ENCODE measurements at places on chromosomes 2 and 18. TPM values are rescaled to one million over a fixed set of nuclear protein-coding genes. Genes with fewer than 3 reads are reported as not detected.

DNA sequence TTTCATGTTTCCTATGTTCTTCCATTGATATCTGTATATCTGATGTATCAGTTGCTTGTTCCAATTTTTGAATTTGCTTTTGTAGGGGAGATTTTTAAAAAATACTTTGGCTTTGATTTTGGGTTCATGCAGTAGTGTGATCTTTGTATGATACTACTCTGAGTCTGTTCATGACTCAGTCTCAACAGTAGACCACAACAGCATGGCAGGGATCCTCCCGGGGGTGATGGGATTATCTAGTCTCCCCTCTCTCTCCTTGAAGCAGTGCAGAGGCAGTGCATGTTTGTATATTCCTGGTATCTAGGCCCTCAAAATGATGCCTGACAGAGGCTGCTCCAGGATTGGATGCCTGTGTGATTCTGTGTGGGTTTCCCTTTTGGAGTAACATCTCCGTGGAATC, 55.3 kb downstream of the G6PC2 start:
- peaks cover 1% of the 10 kb centered on the region for H3K4me1 ChIP-seq
- peaks cover 18% of the 10 kb centered on the region for H3K27me3 ChIP-seq
- no peak overlapping the region for H3K27ac ChIP-seq
- H3K4me3 ChIP-seq, result no peak overlapping the region
- peaks cover 2% of the 10 kb centered on the region for H3K36me3 ChIP-seq

SLC4A3 gene
- not detected for total RNA-seq

- no peak overlapping the region for H3K27ac ChIP-seq
- peaks cover 4% of the 10 kb centered on the region for H3K27me3 ChIP-seq
- H3K4me3 ChIP-seq, result no peak overlapping the region
- H3K4me1 ChIP-seq, result no peaks in the 10 kb centered on the region
- no peaks in the 10 kb centered on the region for H3K36me3 ChIP-seq
- no peak for DNase-seq
Observed at GRCh38 chr18:51137891-51138290, 59.6 kb downstream of the MEX3C start.

DNA sequence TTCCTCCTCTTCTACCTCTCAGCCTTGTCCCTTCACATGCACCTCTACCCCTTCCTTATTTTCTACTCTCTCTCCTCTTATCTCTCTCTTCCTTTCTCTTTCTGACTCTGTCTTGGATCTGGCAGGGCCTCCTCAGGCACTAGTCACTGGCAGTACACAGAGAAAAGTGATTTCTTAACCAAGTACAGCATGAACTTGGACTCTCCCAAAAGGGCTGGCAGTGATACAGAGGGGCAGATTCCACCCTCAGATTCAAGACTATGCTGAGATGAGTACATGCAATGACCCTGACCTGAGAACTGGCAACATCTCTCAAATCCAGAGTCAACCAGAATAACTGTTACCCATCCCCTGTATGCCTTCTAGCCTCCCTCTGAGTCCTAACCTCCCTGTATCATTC, 4.3 kb downstream of the AOX1 start:
- no peak overlapping the region for H3K4me3 ChIP-seq
- peaks cover 3% of the 10 kb centered on the region for H3K36me3 ChIP-seq
- H3K4me1 ChIP-seq, result peaks cover 7% of the 10 kb centered on the region
- DNase-seq, result no peak

DNA sequence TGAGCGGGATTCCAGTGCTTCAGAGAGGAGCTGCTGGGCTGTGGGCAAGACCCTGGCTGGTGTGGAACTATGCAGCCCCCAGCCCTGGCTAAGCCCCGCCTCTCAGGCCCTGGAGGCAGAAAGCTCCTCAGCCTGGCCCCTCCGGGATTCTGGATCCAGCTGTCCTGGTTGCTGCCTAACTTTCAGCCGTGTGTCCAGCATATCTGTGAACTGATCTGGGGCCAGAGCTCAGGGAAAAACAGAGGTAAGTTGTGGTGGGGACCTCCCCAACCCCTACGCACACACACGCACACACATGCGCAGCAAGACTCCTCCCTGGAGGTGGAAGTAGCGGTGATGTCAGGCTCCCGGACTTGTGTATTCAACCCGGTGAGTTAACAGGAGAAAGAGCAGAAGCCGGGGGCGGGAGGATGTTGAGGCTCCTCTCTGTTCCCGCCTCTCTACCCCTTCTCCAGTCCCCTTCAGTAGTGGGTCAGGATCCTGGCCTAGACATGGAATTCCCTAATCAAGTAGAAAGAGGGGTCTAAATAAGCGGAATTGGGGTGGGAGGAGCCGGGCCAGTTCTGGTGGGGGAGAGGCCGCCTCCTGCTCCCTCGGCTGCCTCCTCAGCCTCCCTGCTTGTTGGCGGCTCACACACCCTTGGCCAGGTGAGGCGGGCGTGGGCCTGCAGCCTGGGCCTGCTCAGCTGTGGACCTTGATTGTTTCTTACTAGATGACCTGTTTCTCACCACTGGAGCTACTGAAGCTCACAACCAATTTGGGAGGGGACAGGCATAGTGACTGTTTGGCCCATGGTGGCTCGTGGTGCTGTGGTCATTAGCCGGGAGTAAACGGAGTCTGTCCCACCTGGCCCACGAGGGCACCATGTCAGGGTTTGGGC, 33.4 kb downstream of the SIX2 start:
- peaks cover 2% of the 10 kb centered on the region for H3K4me1 ChIP-seq
- H3K36me3 ChIP-seq, result no peaks in the 10 kb centered on the region
- H3K4me3 ChIP-seq, result peak overlapping the region; percentile 28

GRCh38 chr2:7792031-7792651, 874.9 kb downstream of the RNF144A start:
- no peak overlapping the region for H3K4me3 ChIP-seq
- H3K4me1 ChIP-seq, result peaks cover 8% of the 10 kb centered on the region
- H3K27ac ChIP-seq, result no peak overlapping the region

RGPD3 gene
- not detected for total RNA-seq

ESPNL gene
- 0.11 TPM for total RNA-seq

GRCh38 chr2:160532388-160532787, 38.8 kb upstream of the RBMS1 start:
- no peak for DNase-seq
- H3K27ac ChIP-seq, result no peak overlapping the region
- H3K4me3 ChIP-seq, result no peak overlapping the region
- peaks cover 4% of the 10 kb centered on the region for H3K36me3 ChIP-seq
- H3K27me3 ChIP-seq, result no peaks in the 10 kb centered on the region
- H3K4me1 ChIP-seq, result no peaks in the 10 kb centered on the region

DNA sequence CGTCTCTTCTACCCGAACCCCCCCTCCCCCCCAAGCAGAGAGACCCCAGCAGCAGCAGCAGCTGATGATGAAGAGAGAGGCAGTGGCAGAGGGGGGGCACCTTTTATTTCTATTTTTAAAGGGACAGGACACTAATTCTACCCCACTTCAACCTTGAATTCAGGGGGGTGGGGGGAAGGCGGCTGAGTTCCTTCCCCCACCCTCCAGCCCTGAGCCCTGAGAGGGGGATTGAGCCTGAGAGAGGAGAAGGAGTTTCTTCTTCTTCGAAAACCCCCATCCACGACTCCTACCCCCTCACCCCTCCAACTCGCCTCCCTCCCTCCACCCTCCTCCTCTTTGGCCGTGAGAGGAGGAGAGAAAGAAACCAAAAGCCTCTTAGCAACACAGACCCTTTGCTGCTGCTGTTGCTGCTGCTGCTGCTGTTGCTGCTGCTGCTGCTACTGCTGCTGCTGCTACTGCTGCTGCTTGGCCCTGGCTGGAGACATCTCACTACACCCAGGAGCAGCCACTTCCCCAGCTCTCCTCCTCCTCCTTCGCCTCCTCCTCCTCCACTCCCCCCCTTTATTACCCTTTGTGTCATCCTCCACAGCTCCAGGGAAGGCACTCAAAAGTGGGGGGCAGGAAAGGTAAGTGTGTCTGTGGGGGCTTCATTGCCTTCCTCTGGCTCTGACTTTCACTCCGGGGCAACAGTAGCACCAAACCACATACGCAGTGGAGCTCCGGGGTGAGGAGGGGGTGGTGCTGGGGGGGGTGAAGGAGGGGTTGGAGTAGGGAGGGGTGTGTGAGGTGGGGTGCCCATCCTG, at the start of gene MBD5:
MBD5 (plus strand) TSS at position 33 of the 803 bp plus-strand sequence.
- H3K36me3 ChIP-seq, result peaks cover 9% of the 10 kb centered on the region
- H3K4me3 ChIP-seq, result peak within 1 kb of the TSS; percentile 99
- DNase-seq, result peak; percentile 65
- peaks cover 32% of the 10 kb centered on the region for H3K4me1 ChIP-seq

DNA sequence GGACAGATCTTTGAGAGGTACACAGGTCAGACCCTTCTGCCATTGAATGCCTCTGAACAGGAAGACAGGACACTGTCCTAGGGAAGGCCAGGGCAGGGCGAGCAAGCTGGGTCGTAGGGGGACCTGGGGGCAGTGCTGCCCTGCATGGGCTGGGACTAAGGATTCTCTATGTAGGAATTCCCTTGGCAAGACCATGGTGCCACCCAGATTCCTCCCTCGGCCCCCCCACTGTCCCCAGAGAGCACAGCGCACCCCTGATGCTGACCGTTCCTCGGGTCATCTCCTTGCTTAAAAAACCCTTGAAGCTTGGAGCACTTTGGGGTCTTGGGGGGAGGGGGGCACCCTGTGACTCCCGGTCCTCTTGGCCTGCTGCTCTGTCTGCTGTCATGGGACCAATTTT, 195.1 kb downstream of the SEPTIN10 start:
- no peaks in the 10 kb centered on the region for H3K27me3 ChIP-seq
- H3K4me3 ChIP-seq, result no peak overlapping the region
- H3K4me1 ChIP-seq, result no peaks in the 10 kb centered on the region
- H3K27ac ChIP-seq, result no peak overlapping the region
- H3K36me3 ChIP-seq, result no peaks in the 10 kb centered on the region
- DNase-seq, result no peak

- no peak overlapping the region for H3K4me3 ChIP-seq
- no peaks in the 10 kb centered on the region for H3K4me1 ChIP-seq
- no peaks in the 10 kb centered on the region for H3K36me3 ChIP-seq
Observed at GRCh38 chr2:205627085-205627484, 55.2 kb upstream of the NRP2 start.

ACVR2A gene
- total RNA-seq, result 5.8 TPM

DNA sequence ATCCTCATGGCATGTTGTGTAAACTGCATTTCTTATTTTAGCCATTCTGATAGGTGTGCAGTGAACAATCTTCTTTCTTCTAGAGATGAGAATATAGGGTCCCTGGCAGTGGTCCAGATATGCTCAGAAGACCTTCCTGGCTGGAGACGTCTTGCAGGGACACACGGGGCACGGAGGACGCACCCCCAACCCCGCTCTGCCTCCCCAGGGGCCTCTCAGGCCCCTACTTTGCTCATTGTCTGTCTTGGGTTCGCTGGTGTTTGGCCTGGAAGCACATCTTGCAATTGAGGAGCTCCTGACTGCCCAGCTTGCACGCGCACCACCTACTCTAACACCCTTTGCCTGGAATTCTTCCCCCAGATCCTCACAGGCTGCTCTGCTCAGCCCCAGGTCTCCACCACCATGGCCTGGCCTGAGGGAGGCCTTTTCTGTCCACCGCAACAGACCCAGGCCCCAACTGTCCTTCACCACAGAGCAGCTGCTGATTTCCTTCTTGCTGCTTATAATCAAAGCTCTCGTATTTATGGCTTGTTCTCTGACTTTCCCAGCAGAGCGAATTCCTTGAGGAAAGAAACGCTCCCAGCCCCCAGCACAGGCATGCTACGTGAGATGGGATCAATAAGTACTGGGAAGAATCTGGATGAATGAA, 295.9 kb upstream of the HDAC4 start:
- no peak overlapping the region for H3K4me3 ChIP-seq
- no peaks in the 10 kb centered on the region for H3K4me1 ChIP-seq
- H3K36me3 ChIP-seq, result no peaks in the 10 kb centered on the region
- no peak overlapping the region for H3K27ac ChIP-seq
- no peak for DNase-seq

GRCh38 chr2:128783193-128783671, 464.6 kb upstream of the HS6ST1 start:
- H3K4me1 ChIP-seq, result no peaks in the 10 kb centered on the region
- no peaks in the 10 kb centered on the region for H3K36me3 ChIP-seq
- DNase-seq, result no peak
- H3K27ac ChIP-seq, result no peak overlapping the region

GRCh38 chr2:230582851-230583283, 129.8 kb upstream of the CAB39 start:
- DNase-seq, result no peak
- peaks cover 10% of the 10 kb centered on the region for H3K36me3 ChIP-seq
- H3K27ac ChIP-seq, result peak overlapping the region; percentile 37

- peak overlapping the region; percentile 98 for H3K27ac ChIP-seq
- peak overlapping the region; percentile 96 for H3K4me3 ChIP-seq
- no peak for DNase-seq
- peaks cover 49% of the 10 kb centered on the region for H3K4me1 ChIP-seq
- peaks cover 36% of the 10 kb centered on the region for H3K36me3 ChIP-seq
Observed at GRCh38 chr2:224946895-224947294, 95.4 kb downstream of the DOCK10 start.

DYNAP gene
- total RNA-seq, result not detected

- DNase-seq, result no peak
- peaks cover 12% of the 10 kb centered on the region for H3K4me1 ChIP-seq
- peaks cover 5% of the 10 kb centered on the region for H3K27me3 ChIP-seq
- peak overlapping the region; percentile 4 for H3K4me3 ChIP-seq
- no peaks in the 10 kb centered on the region for H3K36me3 ChIP-seq
Observed at GRCh38 chr2:64881037-64881492, 108.1 kb upstream of the SLC1A4 start.

GRCh38 chr2:188889187-188889586, 85.0 kb upstream of the COL3A1 start:
- H3K4me3 ChIP-seq, result no peak overlapping the region
- H3K27me3 ChIP-seq, result no peaks in the 10 kb centered on the region
- H3K36me3 ChIP-seq, result no peaks in the 10 kb centered on the region
- no peaks in the 10 kb centered on the region for H3K4me1 ChIP-seq
- no peak overlapping the region for H3K27ac ChIP-seq

ARHGEF33 gene
- total RNA-seq, result 0.17 TPM

- H3K27ac ChIP-seq, result peak overlapping the region; percentile 100
- H3K4me1 ChIP-seq, result peaks cover 75% of the 10 kb centered on the region
- no peak for DNase-seq
- peak overlapping the region; percentile 64 for H3K4me3 ChIP-seq
Observed at GRCh38 chr2:43129676-43130547, 96.5 kb downstream of the ZFP36L2 start.

GRCh38 chr2:19887510-19887909, 14.3 kb downstream of the TTC32 start:
- H3K27me3 ChIP-seq, result no peaks in the 10 kb centered on the region
- H3K27ac ChIP-seq, result no peak overlapping the region
- DNase-seq, result no peak
- peaks cover 5% of the 10 kb centered on the region for H3K4me1 ChIP-seq
- no peak overlapping the region for H3K4me3 ChIP-seq

GRCh38 chr18:12811191-12811950, 72.7 kb downstream of the PTPN2 start:
- DNase-seq, result no peak
- H3K36me3 ChIP-seq, result peaks cover 59% of the 10 kb centered on the region
- no peak overlapping the region for H3K4me3 ChIP-seq
- no peaks in the 10 kb centered on the region for H3K27me3 ChIP-seq
- H3K27ac ChIP-seq, result no peak overlapping the region

GRCh38 chr18:14086458-14087231, 45.6 kb downstream of the ZNF519 start:
- H3K27ac ChIP-seq, result no peak overlapping the region
- DNase-seq, result no peak
- no peaks in the 10 kb centered on the region for H3K36me3 ChIP-seq
- H3K27me3 ChIP-seq, result no peaks in the 10 kb centered on the region
